ENCODE measurements at places on chromosomes 2 and 18.

GRCh38 chr18:5073026-5073944 lies 123.8 kb downstream of the AKAIN1 start:
- DNase-seq = no peak

DNA sequence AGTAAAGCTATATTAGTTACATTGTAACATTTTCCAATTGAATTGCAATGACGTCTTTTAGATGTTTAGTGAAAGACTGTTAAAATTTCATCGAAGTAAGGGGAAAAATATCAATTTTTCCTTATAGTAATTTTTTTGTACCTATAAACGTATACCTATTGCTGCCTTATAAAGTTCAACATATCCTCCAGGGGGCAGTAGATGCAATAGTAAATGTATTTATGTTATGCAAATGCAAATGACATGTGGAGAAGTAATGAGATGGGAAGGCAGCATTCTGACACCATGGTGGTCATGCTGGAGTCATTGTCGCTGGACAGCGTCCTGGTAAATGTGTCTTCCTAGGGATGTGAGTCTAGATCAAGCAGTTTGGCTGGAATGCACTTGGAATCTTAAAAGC lies 38.7 kb downstream of the MSTN start:
- no peak for DNase-seq

DNA sequence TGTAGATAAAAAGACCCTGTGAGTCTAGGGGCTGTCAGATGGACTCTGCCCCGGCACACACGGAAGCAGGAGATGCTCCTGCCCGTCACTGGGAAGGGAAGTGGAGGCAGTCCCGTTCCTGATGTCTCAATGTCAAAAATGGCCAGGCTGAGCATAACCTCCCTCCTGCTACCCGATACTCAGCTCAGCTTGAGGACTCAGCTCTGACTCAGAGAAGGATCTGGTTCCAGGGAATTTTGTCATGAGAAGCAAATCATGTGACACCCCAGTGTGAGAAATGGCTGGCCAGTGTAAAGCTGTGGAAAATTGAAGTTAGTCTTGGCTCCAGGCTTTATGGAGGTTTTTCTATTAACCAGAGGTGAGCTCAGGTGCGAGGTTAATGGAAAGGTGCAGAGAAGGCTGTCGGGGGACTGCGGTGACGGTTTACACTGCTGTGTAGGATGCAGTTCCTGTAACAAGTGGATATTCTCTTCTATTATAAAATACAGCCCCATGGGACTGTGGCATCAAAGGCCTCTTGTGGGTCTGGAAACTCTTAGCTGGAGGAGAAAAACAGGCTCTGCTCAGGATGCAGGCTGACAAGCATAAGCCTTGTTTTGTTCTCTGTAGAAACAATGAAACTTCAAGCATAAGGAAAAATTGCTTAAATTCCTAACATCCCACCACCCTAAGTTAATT lies 24.7 kb upstream of the AGAP1 start:
- no peak for DNase-seq

- no peak for DNase-seq
These were observed 947 bp downstream of the ZEB2 start for GRCh38 chr2:144518748-144519596.

- DNase-seq = no peak
These were observed 33.9 kb downstream of the ZBTB7C start for GRCh38 chr18:48375150-48375800.

Data from activated T-cell treated with anti-CD3 and anti-CD28 coated beads for 48 hours (primary cell).